ENCODE measurements at places on chromosomes 6 and 20. TPM values are rescaled to one million over a fixed set of nuclear protein-coding genes. Genes with fewer than 3 reads are reported as not detected.
A peak's percentile ranks its signal among the peaks of the same experiment; 100 is the strongest.

The RBM24 gene
- total RNA-seq = 15.1 TPM

The LPIN3 gene
- total RNA-seq = 32.1 TPM

The SCRT2 gene
- not detected for total RNA-seq

The UBD gene
- total RNA-seq = not detected

The FRMD1 gene
- total RNA-seq = 0.83 TPM

The POU5F1 gene
- total RNA-seq = 0.27 TPM

- no peaks in the 10 kb centered on the region for H3K27me3 ChIP-seq
- no peaks in the 10 kb centered on the region for H3K4me1 ChIP-seq
- H3K27ac ChIP-seq = no peak overlapping the region
- no peak for DNase-seq
Measured at GRCh38 chr6:128759901-128760300, 123.0 kb upstream of the LAMA2 start.

DNA sequence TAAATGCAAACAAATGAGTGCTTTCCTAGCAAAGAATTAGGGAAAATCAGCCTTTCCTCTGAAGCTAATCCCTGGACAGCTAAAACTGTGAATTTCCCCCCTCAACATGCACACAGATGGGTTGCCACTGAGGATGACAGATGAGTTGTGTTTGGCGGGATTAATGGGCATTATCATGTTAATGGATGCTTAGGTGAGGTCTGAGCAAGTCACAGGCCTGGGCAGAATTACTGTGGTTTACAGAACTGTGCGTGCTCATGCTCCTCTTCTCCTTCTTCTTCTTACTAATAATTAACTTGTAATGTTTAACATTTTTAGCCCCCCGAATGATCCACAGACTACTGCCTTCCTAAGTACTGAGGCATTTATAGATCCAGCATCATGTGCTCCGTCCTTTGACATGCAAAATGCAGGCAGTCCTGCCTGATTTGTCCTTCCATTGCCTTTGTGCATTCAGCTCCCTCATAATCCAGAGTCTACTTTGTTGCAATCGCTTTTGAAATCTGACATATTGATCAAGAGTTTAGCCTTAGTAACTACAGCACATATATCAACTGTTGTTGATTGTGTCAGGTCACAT, 753.4 kb upstream of the MMS22L start:
- no peak for DNase-seq
- H3K4me1 ChIP-seq = no peaks in the 10 kb centered on the region
- no peak overlapping the region for H3K27ac ChIP-seq
- no peaks in the 10 kb centered on the region for H3K27me3 ChIP-seq
- no peaks in the 10 kb centered on the region for H3K36me3 ChIP-seq
- no peak overlapping the region for H3K4me3 ChIP-seq

GRCh38 chr20:11792568-11792953, 125.1 kb upstream of the BTBD3 start:
- no peak for DNase-seq
- H3K4me3 ChIP-seq = no peak overlapping the region
- no peak overlapping the region for H3K27ac ChIP-seq
- no peaks in the 10 kb centered on the region for H3K4me1 ChIP-seq
- H3K36me3 ChIP-seq = no peaks in the 10 kb centered on the region

DNA sequence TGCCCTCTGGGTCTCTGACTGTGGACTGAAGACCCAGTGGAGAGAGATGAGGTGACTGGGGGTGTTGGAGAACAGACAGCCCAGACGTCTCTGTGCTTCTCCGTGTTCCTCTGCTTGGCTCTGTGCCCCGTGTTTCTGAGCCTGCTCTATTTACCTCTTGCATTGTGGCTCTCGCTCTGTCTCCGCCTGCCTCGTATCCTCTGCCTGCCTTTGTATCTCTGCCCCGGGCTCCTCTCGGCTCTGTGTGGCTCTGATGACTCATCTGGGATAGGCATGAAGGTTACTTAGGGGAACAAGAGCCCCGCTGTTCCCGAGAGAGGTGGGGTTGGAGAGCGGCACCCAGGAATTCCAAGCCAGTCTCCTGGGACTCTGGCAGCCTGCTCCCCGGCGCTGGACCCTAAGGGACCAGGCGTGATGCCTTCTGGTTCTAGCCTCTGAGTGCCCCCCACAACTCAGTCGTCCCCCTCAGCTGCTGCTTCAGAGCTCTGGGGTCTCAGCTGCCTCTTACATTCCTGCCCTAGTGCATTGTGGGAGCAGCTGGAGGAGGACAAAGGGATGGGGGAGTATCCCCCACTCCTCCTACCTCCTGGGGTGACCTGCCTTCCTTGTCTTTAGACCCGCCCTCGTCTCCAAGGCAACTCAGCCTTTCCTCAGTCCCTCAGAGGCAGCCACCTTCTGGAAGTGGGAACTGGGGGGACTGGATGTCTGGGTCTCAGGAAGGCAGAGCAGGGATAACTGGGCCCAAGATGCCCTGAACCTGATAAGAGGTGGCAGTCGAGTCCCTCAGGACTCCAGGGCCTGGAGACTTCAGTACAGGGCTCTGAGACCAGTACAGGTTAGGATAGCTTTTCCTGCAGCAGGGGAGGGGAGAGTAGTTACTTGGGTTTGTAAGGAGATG, 1.9 kb downstream of the DDR1 start:
- peak overlapping the region; percentile 80 for H3K4me3 ChIP-seq

DNA sequence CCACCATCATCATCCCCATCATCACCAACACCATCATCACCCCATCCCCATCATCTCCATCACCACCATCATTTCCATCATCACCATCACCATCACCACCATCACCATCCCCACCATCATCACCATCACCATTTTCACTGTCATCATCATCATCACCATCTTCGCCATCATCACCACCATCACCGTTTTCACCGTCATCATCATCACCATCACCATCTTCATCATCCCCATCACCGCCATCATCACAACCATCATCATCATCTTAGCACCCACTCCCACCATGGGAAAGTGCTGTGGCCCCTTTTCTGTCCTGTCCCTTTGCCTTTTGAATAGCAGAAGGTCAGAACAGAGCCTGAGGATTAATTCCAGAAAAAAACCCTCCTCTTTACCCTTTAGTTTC, 28.5 kb upstream of the GATA5 start:
- peaks cover 9% of the 10 kb centered on the region for H3K4me1 ChIP-seq
- no peaks in the 10 kb centered on the region for H3K27me3 ChIP-seq
- no peaks in the 10 kb centered on the region for H3K36me3 ChIP-seq
- DNase-seq = no peak
- H3K4me3 ChIP-seq = no peak overlapping the region

DNA sequence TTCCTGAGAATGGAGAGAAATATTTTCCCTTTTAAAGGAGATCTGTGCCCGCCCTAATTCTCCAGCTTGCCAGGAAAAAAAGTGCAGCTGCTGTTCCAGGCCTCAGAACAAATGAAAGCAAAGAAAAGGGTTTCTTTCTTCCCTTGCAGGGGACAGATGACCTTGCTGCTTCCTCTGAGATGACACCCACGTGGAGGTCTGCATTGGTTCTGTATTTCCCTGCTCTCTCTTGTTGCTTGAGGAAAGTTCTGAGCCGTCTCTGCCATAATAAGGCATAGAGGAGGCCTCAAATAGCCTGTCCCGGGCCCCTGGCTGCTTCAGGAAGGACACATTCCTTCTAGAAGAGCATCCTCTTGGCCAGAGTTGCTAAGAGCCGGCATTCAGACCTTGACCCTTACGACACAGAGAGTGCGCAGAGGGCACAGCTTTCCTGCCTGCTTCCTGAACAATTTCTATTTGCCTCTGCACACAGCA, 501.8 kb upstream of the SULF2 start:
- H3K27me3 ChIP-seq = no peaks in the 10 kb centered on the region
- H3K4me3 ChIP-seq = no peak overlapping the region
- no peak for DNase-seq
- H3K4me1 ChIP-seq = peaks cover 35% of the 10 kb centered on the region

DNA sequence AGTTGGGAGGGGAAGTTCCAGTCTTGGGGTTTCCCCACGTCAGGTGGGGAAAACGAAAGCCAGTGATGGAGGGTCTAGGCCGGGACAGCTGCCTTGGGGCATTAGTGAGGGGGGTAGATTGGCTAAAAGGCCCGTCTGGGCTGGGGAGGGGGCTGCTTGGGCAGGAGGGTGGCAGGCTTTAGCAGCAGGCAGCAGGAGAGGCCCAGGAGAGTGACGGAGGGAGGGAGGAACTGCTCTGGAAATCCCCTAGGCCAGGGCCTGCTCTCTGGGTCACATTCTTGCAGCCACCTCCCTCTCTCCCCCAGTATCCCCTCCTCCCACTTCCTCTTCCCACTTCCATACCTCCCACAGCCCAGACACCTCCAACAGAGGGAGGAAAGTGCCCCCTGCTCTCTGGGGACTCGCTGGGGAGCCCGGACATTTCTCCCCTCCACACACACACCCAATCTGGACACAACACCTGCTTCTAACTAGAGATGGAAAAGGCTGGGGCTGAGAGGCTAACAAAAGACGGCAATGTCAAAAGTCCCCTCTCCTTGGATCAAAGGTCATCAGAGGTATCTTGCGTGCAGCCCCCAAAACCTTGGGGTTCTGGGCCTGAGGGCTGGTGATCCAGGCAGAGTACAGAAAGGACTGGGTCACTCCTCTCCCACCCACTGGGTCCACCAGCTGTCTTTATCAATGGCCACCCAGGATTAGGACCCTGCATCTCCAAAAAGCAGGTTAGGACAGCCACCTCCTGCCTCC, 1.8 kb downstream of the NFKBIE start:
- H3K27me3 ChIP-seq = peaks cover 4% of the 10 kb centered on the region
- H3K36me3 ChIP-seq = peaks cover 9% of the 10 kb centered on the region
- H3K4me1 ChIP-seq = peaks cover 27% of the 10 kb centered on the region
- no peak for DNase-seq
- no peak overlapping the region for H3K27ac ChIP-seq

DNA sequence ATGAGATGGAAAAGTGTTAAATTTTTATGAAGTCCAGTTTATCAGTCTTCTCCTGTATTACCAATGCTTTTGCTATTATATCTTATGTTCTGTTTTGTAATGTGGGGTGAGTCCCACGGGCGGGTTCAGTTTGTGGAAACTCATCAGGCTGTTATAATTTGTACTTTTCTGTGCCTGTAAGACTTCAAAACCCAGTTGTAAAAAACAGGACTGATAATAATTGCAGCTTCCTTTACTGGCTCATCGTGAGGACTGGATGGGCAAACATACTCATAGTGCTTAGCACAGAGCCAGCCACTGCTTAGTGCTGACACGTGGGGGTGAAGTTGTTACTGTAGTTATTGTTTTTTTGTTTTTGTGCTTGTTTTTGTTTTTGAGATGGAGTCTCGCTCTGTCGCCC, 45.6 kb downstream of the TGM2 start:
- H3K27ac ChIP-seq = peak overlapping the region; percentile 46
- H3K36me3 ChIP-seq = no peaks in the 10 kb centered on the region
- no peaks in the 10 kb centered on the region for H3K27me3 ChIP-seq

GRCh38 chr20:59565768-59566461, 38.4 kb upstream of the PHACTR3 start:
- no peaks in the 10 kb centered on the region for H3K4me1 ChIP-seq
- H3K27me3 ChIP-seq = peaks cover 8% of the 10 kb centered on the region
- no peak for DNase-seq
- H3K27ac ChIP-seq = no peak overlapping the region

GRCh38 chr6:17995414-17995813, 8.0 kb upstream of the KIF13A start:
- no peaks in the 10 kb centered on the region for H3K27me3 ChIP-seq
- no peak for DNase-seq

GRCh38 chr6:2264932-2265331, 19.5 kb upstream of the GMDS start:
- H3K27me3 ChIP-seq = no peaks in the 10 kb centered on the region
- DNase-seq = no peak
- H3K27ac ChIP-seq = no peak overlapping the region
- H3K36me3 ChIP-seq = no peaks in the 10 kb centered on the region
- no peaks in the 10 kb centered on the region for H3K4me1 ChIP-seq

DNA sequence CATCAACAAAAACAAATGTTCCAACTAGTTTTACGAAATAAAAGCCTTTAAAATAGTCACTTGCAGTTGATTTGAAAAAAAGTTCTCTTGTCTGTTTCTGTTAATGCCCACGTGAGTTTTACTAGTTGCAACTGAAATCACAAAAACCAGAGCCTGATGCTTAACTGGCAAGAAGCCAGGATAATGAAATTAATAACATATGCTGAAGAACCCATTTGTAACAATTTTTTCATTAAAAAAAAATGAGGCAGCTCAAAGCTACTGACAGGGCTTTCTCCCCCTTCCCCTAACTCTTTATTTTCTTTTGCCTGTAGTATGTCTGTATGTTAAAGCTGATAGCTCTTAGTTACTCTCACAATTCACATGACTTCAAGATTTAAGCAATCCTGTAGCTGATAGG, 132.7 kb upstream of the EYA4 start:
- no peak for DNase-seq
- H3K27ac ChIP-seq = no peak overlapping the region
- H3K4me1 ChIP-seq = no peaks in the 10 kb centered on the region
- H3K4me3 ChIP-seq = no peak overlapping the region
- no peaks in the 10 kb centered on the region for H3K27me3 ChIP-seq

GRCh38 chr6:128712898-128713297, 170.0 kb upstream of the LAMA2 start:
- H3K4me3 ChIP-seq = no peak overlapping the region
- DNase-seq = no peak
- no peaks in the 10 kb centered on the region for H3K4me1 ChIP-seq
- no peak overlapping the region for H3K27ac ChIP-seq
- H3K27me3 ChIP-seq = no peaks in the 10 kb centered on the region
- no peaks in the 10 kb centered on the region for H3K36me3 ChIP-seq

- no peak for DNase-seq
- no peaks in the 10 kb centered on the region for H3K27me3 ChIP-seq
- H3K4me1 ChIP-seq = no peaks in the 10 kb centered on the region
- no peak overlapping the region for H3K4me3 ChIP-seq
- H3K36me3 ChIP-seq = no peaks in the 10 kb centered on the region
Measured at GRCh38 chr20:15005300-15005986, 668.0 kb upstream of the FLRT3 start.

DNA sequence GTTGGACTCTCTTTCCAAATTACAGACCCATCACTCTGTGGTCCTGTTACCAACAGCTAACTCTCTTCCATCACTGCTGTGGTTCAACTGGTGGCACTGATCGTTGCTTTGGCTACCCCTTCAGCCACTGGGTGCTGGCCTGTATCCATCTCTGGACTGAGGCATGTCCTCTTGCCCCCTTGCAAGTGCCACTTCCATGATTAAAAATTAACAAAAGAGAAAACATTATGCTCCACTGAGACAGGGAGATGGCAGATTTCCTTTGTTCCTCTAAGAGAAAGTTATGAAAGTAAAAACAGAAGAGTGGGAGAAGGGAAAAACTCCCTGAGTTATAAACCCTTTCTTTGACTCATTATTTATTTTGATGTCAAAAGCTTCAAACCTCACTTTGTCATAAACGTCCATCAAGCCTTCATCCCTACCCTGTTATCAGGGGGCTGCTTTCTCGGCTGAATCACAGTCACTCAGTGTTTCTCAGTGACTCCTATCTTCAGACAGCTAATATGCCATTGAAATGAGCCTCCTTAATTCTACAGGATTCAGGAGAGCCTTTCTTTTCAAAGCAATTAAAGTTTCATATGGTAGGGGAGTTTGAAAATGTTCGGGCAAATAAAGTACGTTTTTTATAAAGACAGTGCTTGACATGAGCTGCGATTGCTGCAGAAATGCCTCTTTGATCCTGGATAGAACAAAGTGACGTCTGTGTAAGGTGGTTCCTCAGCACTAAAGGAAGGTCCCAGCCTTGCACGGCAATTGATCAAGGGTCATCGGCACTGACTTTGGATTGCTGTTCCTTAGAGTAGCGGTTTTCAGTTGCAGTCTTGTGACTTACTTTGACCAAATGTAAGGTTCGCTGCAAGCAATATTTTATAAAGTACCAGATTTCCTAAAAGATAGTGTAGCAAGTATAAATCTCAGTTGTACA, 49.9 kb upstream of the PBOV1 start:
- H3K4me1 ChIP-seq = no peaks in the 10 kb centered on the region
- no peaks in the 10 kb centered on the region for H3K27me3 ChIP-seq
- no peaks in the 10 kb centered on the region for H3K36me3 ChIP-seq
- no peak for DNase-seq
- no peak overlapping the region for H3K4me3 ChIP-seq
